T-cell (primary cell): ENCODE measurements at places on chromosomes 7 and 10. TPM values are rescaled to one million over a fixed set of nuclear protein-coding genes. Genes with fewer than 3 reads are reported as not detected.

AOAH gene
- total RNA-seq, result 14.0 TPM

SLC13A1 gene
- total RNA-seq, result not detected

DNA sequence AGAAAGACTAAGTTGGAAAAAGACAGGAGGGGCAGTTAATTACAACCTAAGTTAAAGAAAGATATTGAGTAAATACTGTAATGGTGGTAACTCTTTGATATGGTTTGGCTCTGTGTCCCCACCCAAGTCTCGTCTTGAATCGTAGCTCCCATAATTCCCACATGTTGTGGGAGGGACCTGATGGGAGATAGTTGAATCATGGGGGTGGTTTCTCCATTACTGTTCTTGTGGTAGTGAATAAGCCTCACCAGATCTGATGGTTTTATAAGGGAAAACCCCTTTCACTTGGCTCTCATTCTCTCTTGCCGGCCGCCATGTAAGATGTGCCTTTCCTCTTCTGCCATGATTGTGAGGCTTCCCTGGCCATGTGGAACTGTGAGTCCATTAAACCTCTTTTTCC is 143.8 kb downstream of the GRK5 start:
- H3K4me1 ChIP-seq, result no peaks in the 10 kb centered on the region
- no peak overlapping the region for H3K4me3 ChIP-seq
- peaks cover 7% of the 10 kb centered on the region for H3K36me3 ChIP-seq
- no peaks in the 10 kb centered on the region for H3K27me3 ChIP-seq
- DNase-seq, result no peak

DNA sequence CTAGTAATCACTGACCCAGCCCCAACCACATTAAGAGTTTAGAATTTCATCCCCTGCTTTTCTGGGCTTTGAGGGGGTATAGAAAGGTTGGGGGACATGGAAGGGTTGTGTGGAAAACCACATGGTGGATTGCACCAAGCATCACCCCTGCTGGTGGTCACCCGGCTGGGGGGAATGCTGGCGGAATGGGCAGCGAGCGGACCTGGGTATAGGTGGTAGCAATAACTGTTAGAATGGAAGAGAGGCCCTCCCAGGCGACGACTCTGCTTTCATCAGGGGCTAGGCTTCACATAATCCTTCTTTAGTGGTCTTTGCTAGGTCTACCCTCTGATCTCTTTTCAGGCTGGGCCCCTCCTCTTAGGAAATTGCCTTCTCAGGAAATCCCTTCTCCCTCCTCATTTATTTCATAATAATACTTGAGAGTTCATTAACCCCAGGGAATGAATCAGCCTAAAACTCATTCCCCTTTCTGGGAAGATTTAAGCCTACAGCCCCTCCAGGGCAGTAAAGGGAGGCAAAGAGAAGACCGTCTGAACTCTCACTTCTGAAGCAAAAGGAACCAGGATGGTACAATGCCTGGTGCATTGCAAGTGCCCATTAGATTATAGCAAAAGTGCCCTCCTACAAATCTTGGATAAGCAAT is 90.7 kb upstream of the LEP start:
- DNase-seq, result no peak
- H3K36me3 ChIP-seq, result no peaks in the 10 kb centered on the region
- H3K27me3 ChIP-seq, result peaks cover 4% of the 10 kb centered on the region
- H3K27ac ChIP-seq, result no peak overlapping the region

GRCh38 chr7:7157177-7157886 is 25.0 kb upstream of the C1GALT1 start:
- peaks cover 20% of the 10 kb centered on the region for H3K4me1 ChIP-seq
- peak overlapping the region; percentile 71 for H3K27ac ChIP-seq
- H3K4me3 ChIP-seq, result peak overlapping the region; percentile 50
- no peaks in the 10 kb centered on the region for H3K36me3 ChIP-seq

GRCh38 chr10:43078175-43078985 is 1.5 kb downstream of the RET start:
- H3K4me1 ChIP-seq, result peaks cover 8% of the 10 kb centered on the region
- peaks cover 77% of the 10 kb centered on the region for H3K27me3 ChIP-seq
- H3K36me3 ChIP-seq, result no peaks in the 10 kb centered on the region
- H3K27ac ChIP-seq, result no peak overlapping the region

- H3K4me3 ChIP-seq, result no peak overlapping the region
- H3K27me3 ChIP-seq, result peaks cover 33% of the 10 kb centered on the region
- no peaks in the 10 kb centered on the region for H3K36me3 ChIP-seq
- DNase-seq, result peak; percentile 64
Observed at GRCh38 chr10:101161494-101162299, 30.6 kb downstream of the TLX1 start.

- no peaks in the 10 kb centered on the region for H3K36me3 ChIP-seq
- H3K4me1 ChIP-seq, result no peaks in the 10 kb centered on the region
- H3K27me3 ChIP-seq, result no peaks in the 10 kb centered on the region
- H3K4me3 ChIP-seq, result no peak overlapping the region
- no peak overlapping the region for H3K27ac ChIP-seq
Observed at GRCh38 chr7:39399986-39400385, 166.2 kb upstream of the YAE1 start.

GRCh38 chr7:2248984-2249694 is 7.1 kb downstream of the NUDT1 start:
- no peaks in the 10 kb centered on the region for H3K4me1 ChIP-seq
- no peaks in the 10 kb centered on the region for H3K36me3 ChIP-seq
- no peak overlapping the region for H3K27ac ChIP-seq
- no peak for DNase-seq
- H3K4me3 ChIP-seq, result no peak overlapping the region
- H3K27me3 ChIP-seq, result no peaks in the 10 kb centered on the region

DNA sequence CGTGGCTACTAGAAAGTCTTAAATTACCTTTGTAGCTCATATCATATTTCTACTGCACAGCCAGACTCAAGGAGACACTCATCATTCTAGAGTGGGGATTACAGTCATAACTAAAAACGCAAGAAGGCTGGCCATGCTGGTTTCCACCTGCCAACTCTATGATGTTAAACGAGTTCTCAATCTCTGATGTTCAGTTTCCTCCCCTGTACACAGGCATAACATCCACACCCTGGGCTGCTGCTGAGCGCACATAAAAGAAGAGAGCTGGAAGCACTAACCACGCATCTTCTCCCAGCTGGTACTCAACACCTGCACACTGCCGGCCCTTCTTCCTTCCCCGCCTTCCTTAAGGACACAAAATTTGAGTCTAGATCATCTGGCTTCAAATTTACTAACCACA is 60.5 kb downstream of the SORBS1 start:
- H3K27me3 ChIP-seq, result peaks cover 3% of the 10 kb centered on the region
- no peaks in the 10 kb centered on the region for H3K4me1 ChIP-seq
- no peaks in the 10 kb centered on the region for H3K36me3 ChIP-seq
- no peak overlapping the region for H3K4me3 ChIP-seq

DNA sequence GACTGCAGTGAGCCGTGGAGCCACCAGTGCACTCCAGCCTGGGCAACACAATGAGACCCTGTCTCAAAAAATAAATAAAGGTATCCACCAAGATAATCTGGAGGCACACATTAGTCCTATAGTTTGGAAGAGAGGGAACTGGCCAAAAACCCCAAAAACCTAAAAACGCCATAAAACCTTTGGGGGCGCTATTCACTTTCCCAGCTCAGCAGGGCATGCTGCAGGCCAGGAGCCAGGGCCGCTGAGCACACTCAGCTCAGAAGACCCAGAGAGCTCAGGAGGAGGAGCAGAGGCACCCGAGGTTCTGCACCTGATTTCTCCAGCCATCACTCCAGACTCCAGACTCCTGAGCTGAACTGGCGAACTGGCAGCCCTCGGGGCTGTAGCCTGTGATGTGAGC is 167.2 kb upstream of the IMMP2L start:
- H3K4me3 ChIP-seq, result no peak overlapping the region
- DNase-seq, result no peak
- H3K36me3 ChIP-seq, result no peaks in the 10 kb centered on the region
- H3K27me3 ChIP-seq, result no peaks in the 10 kb centered on the region
- H3K27ac ChIP-seq, result no peak overlapping the region

DNA sequence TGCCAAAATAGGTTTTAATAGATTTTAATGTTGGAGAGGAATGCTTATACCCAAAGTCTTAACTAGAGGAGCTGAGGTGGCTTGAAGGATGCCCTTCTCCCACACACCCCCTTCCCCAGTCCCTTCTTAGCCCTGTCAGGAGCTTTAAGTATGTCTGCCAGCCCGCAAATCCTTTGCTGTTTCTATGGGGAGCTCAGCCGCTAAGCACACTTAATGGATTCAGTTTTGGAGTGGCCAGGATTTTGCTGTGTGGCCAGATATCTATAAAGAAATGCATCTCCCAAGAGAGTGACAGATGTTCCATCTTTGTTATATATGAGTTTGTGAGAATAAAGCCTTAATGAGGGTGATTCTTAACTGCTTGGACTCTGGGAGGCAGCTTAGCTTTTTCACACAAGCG is 152.9 kb upstream of the ZNF32 start:
- H3K4me1 ChIP-seq, result peaks cover 3% of the 10 kb centered on the region
- no peak for DNase-seq
- no peak overlapping the region for H3K27ac ChIP-seq
- H3K36me3 ChIP-seq, result no peaks in the 10 kb centered on the region
- H3K27me3 ChIP-seq, result peaks cover 7% of the 10 kb centered on the region
